ENCODE measurements at places on chromosomes 4 and X.

DNA sequence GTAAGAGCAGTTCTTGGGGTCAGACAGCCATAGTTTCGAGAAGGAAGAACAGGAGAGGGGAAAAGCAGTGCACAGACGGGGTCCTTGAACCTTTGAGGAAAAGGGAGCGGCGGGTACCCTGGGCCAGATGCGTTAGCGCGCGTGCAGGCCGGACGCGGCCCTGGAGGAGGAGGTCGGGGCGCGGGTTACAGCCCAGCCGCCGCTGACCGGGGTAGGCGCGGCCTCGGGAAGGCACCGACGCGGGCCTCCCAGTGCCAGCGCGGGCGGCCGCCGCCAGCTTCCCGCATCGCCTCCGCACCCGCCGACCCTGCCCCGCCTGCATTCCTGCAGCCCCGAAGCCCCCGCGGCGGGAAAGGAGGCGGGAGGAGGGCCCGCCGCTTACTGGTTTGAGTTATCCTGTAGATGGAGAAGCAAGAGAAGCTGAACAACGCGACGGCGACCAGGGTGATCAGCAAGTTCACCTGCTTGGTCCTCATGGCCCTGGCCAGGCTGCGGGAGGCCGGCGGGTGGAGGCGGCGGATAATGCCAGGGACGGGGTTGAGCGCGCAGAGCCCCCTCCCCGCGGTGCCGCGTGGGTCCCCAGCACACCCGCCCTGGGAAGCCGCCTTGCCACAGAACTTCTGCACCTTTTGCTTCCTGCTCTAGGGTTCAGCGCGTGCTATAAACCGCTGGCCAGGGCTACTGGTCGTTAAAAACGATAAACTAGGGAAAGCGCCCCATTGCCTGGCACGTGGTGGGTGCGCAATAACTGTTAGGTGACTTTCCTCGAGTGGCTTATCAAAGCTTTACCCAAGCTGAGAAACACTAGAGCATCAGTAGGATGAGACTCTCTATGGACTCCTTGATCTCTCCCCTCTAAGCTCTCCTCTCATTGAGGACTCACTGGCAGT is at the start of gene MGAT4D:
Gene MGAT4D, minus strand, starts transcription at position 547 of the 890 bp plus-strand sequence. Its CDS starts 71 bp downstream, at position 476.
- DNase-seq, result no peak

DNA sequence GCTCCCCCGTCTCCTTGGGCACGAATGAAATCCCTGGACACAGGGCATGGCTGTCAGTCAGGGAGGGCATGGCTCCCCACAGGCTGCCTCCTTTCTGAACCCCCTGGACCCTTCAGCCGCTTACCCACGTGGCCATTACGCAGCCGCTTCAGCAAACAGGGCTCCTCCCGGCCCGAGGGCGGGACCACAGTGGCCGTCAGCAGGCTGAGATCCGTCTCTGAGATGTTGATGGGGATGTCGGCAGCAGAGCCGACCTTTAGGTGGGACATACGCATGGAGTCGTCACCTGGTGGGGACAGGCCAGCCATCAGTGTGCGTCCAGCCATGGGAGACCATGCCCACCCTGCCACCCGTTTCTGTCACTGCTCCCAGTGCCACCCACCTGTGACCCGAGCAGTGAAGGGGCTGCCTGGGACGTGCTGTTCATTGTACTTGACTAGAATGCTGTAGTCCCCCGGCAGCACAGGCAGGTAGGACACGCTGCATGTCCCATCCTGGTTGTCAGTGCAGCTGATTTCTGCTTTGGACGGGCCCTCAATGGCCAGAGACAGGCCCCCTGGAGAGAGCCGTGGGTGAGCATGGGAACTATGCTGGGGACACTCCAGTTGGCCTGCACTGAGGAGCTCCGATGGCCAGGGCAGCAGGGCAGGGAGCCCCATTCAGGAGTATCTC is 21.1 kb downstream of the FLNA start:
- no peak for DNase-seq

- no peak for DNase-seq
These were observed 27.6 kb downstream of the SATL1 start for GRCh38 chrX:85215946-85216345.

- no peak for DNase-seq
These were observed 418.0 kb downstream of the NLGN4X start for GRCh38 chrX:5810636-5811035.

Data from stimulated activated CD4-positive, alpha-beta T cell treated with anti-CD3 and anti-CD28 coated beads, Interleukin-4, amount 100 ng/mL, for 48 hours (primary cell).